ENCODE measurements at places on chromosomes 16 and 17.

DNA sequence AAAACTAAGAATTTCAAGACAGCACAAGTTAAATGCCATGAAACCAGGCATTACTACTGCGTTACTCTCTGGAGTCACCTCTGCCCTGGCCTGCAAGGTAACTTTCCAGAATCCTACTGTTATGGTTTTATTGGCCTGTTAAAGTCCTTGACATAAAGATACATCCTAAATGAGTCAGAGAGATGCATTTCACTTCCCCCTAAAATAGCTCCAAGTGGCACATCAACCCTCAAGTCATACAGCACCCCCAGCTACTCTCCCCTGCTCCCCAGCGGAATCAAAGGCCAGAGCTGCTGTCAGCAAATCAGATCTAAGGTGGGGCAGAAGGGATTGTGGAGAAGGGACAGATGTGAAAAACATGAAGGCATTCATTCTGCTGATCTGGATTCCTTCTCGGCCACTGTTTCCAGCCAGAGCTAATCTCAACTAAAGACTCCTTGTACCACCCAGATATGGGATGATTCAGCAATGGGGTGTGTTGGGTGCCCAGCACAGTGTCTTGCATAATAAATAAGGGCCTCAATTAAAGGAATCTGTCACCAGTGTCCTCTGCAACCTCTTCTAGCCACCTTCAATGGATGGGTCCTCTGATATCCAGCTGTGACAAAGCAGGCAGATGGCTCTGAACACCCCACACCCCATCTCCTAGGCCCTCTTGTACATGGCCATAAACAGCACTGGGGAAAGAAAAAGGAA lies 8.5 kb upstream of the CCL1 start:
- DNase-seq = no peak

DNA sequence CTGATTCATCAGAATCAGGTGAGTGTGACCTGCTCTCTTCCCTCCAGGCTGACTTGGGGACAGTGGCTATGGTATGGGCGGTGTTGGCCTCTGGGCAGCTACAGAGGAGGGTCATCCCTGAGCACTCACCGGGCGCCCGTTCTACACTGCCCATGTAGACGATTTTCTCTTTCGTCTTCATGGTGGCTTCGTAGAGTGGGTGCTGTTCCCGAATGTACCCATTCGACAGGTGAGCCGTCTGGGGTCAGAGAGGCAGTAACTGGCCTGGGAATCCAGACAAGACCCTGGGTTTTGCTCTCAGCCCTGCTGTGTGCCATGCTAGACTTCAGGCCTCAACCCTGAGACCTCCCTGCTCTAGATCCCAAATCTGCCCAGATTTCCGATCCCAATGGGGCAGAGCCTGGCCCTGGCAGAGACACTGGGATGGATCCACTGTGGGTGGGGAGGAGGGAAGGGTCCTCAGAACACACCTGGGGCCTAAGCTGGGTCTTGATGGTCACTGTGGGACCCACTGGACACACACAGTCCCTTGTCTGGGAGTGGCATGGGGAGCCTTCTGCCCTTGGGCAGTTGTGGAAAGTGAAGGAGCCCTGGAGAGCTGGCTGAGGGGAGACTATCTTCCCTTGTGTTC lies 13.2 kb downstream of the USP6 start:
- DNase-seq = no peak

DNA sequence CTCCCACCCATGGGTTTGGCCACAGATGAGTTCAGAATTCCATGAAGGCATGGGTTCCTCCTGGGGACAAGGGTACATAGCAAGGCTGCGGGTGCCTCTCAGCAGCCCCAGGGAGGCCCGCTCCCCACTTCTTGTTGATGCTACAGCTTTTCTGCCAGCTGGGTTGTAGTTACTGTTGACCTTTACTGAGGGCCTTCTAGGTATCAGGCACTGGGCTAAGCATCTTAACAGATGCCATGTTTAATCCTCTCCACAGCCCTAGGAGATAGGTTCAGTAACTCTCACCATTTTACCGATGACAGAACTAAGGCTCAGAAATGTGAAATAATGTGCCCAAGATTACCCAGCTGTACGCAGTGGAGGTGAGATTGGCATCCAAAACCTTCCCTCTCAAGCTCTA lies 54.3 kb upstream of the DLX4 start:
- no peak for DNase-seq

DNA sequence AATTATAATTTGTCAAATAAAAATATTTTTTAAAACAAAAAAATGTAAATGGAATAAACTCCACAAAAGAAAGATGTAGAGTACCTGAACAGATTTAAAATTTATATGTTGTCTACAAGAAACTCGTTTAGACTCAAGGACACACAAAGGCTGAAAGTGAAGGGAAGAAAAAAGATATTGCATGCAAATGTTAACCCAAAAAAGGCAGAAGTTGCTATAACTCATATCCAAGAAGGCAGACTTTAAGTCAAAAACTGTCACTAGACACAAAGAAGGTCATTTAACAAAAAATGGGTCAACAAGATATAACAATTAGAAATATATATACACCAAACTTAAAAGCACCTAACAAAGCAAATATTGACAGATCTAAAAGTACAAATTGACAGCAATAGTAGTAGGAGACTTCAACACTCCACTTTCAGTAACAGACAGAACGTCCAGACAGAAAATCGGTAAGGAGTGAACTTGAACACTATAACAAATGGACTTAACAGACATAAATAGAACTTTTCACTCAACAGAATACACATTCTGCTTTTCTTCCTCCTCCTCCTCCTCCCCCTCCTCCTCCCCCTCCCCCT lies 40.8 kb upstream of the MYLK3 start:
- no peak for DNase-seq

GRCh38 chr17:17671369-17672129 lies 9.7 kb upstream of the RAI1 start:
- DNase-seq = no peak

GRCh38 chr17:82303944-82304808 lies 13.2 kb downstream of the CD7 start:
- no peak for DNase-seq

- DNase-seq = no peak
Observed at GRCh38 chr16:23640615-23640930, 537 bp downstream of the PALB2 start.

DNA sequence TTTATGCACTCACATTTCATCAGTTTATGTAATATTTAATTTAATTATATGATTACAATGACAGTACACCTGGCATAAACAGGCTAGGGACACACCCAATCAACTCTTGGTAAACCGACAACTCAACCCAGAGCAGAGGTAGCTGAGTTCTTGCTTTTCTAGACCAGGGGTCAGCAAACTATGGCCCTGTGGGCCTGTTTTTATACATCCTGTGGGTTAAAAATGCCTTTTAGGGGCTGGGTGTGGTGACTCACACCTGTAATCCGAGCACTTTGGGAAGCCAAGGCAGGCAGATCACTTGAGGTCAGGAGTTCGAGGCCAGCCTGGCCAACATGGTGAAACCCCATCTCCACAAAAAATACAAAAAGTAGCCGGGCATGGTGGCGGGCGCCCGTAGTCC lies 99.2 kb upstream of the TMEM97 start:
- DNase-seq = no peak

- no peak for DNase-seq
Observed at GRCh38 chr17:77393274-77393600, 252.5 kb downstream of the SEC14L1 start.

DNA sequence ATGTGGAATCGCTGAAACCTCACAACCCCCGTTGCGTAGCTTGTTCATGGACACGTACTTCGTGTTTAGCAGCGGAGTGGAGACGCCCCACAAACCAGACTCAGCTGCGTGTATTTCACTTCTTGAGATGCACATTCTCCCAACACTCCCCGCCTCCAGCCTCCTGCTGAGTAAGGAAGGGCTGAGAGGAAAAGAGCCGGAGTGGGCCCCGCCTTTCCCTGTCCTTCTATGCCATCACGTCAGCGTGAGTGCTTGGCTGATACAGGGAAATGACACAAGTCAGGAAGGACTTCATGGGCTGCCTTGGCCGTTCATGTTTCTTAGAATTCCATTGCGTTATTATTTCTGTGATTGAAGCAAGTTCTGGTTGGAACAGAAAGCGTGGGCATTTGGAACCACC lies 68.6 kb upstream of the CBX4 start:
- no peak for DNase-seq

DNA sequence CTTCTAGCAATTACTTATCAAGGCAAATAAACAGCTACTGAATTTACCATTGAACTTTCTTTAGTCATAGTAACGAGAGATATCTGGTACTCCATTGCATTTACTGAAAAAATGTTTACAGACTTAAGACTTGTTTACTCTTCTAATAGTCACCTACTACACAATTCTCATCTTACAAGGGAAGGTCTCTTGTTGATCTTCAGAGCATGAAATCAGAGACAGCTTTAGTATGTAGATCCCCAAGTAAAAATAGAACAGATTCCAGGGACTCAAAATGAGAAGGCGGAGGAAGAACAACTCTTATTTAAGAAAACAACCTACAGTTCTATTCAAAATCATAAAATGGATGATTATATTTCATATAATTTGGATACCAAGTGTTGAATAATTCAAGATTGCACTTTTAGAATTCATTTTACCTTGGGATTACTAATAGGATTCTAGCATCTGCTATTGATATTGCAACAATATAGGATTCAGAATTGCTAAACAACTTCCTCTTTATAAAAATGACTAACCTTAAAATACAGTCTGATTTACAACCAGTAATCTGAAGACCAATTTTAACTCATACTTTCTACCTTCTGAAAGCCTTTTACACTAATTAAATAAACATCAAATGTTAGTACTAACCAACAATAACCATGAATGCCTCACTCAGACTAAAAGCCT lies 20.8 kb downstream of the UBE2G1 start:
- DNase-seq = no peak

- DNase-seq = peak; percentile 68
Observed at GRCh38 chr16:10256784-10257641, 74.8 kb upstream of the GRIN2A start.

GRCh38 chr17:13477180-13477611 lies 124.5 kb downstream of the HS3ST3A1 start:
- DNase-seq = no peak

GRCh38 chr17:41003926-41004325 lies 4.2 kb upstream of the KRTAP3-2 start:
- no peak for DNase-seq

DNA sequence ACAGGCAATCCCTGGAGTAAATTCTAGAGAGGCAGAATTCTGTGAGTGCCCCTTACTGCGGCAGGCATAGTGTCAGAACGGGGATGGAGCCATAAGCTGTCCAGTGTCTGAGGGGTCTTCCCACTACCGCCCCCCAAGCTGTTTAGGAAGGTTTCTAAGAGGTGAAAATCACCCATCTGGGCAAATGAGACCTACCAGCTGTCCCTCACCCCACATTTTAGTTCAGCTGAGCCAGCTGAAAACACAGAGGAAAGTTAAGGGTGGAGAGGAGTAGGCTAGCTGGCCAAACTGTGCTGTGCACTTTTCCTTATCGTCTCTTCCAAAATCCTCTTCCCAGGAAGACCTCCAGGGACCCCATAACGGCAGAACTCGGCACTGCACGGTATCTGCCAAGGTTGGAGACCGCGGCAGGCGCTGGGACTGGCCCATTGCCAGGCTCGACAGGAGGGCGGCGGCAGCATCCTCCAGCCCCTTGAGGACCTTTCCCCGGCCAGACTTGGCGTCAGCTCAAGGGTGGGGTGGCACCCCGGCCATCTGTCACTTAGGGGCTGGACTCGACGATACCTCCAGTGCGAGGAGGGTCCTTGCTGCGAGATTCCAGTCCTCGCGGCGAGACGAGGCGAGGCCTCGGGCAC lies 955 bp downstream of the ACLY start:
- no peak for DNase-seq

GRCh38 chr17:62616993-62617893 lies 10.2 kb upstream of the MRC2 start:
- DNase-seq = no peak

- DNase-seq = peak; percentile 18
Observed at GRCh38 chr16:57628008-57628781, at the start of gene ADGRG1. Gene ADGRG1, plus strand, starts transcription at chr16:57628630. Its CDS starts 21,658 bp downstream, at chr16:57650288.

DNA sequence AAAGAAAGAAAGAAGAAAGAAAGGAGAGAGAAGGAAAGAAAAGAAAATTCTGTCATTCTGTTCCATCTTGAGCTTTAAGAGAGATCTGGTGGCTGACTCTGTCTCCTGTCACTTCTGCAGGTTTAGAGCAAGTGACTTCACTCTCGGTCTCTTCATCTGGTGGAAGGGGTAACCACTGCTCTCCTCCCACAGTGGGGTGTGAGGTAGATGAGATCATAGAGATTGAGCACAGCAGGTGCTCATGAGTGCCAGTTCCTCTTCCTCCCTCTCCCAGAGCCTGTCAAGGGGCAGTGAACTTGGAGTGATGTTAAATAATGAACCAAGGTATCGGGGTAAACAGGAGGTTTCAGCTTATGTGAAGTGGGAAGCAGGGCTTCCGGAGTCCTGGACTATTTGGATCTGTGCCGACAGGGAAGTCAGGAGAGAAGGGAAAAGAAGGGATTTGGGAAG lies 47.7 kb downstream of the BEAN1 start:
- no peak for DNase-seq

- no peak for DNase-seq
Observed at GRCh38 chr16:1145383-1146100, 7.4 kb upstream of the CACNA1H start.

DNA sequence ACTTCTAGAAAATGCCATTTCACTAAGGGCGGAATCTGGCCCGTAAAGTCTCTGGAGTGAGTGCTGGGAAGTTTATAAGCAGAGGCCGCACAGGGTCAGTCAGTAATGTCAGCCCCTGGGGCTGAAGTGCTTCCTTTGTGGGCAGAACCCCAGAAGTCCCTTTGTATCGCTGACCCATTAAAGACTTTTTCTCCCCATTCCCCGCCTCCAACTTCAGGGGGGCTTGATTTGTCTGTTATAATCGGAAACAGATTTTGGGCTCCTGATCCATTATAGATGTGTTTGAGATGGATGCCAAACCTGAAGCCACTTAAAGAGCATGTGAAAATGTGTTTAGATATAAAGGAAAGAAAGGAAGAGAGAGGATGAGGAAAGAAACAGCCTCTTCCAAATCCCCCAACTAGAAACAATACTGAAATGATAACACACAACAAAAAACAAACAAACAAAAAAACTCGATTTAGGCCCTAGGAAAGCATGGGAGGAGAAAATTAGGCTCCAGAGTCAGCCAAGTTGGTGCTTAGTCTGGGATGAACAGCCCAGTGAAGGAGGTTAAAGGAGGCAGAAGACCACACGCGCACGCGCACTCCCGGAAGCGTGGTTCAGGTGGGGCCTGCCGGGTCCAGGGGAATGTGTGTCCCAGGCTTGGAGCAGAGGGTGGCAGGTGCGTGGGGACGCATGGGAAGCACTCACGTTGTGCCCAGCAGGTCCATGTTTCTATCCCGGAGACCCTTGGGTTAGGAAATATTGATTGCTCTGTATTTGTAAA lies 27.1 kb downstream of the MSI2 start:
- no peak for DNase-seq

Data from bone marrow (tissue), 2 donors.